Spinal cord (tissue), 10 donors: ENCODE measurements at places on chromosomes 3 and 15. TPM values are rescaled to one million over a fixed set of nuclear protein-coding genes. Genes with fewer than 3 reads are reported as not detected.

- DNase-seq, result no peak
Measured at GRCh38 chr3:53702776-53703530, 143.3 kb downstream of the CHDH start.

LDHAL6B gene
- not detected for total RNA-seq

DNAH12 gene
- 7.8 TPM for total RNA-seq

GRCh38 chr3:194178669-194179068 is 42.7 kb downstream of the HES1 start:
- DNase-seq, result no peak

GRCh38 chr3:41007399-41007798 is 191.9 kb upstream of the CTNNB1 start:
- DNase-seq, result no peak

HYAL1 gene
- 3.2 TPM for total RNA-seq

DNA sequence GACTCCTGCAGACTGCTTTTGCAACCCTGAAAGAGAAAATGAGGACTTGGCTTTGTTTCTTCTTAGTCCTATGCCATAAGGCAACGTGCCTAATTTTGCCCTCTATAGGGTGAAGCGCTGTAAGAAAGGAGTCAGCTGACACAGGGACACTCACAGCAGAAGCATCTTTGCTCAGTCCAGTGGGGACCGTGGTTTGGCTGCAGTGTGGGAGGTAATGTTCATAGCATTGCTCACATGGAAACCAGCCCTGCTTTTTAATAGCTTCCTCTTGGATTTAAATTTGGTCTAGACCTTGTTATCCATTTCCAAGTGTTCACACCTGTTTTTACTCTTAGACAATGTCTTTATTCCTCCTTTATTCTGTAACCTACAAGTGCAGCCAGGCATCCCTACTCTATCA is 1032.1 kb downstream of the NTRK3 start:
- no peak for DNase-seq

DNA sequence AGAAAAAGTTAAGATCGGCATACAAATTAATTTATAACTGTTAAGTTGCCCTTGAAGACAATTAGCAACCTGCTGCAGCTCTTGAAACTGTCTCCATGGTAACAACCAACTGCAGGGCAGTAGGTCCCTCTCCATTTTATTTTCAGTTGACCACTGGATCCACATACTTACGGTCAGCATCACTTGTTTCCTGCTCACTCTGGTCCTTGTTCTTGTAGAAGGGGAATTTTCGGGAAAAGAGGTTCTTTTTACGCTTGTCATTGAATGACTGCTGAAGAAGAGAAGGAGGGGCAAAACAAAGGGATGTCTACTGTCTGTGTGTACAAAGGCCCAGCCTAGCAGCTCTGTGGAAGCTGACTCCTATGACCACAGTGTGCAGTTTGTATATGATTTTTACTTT is 46.8 kb upstream of the MELTF start:
- no peak for DNase-seq

GRCh38 chr3:16401273-16401672 is 112.2 kb downstream of the RFTN1 start:
- no peak for DNase-seq

ROPN1 gene
- total RNA-seq, result not detected

NMB gene
- 17.0 TPM for total RNA-seq

DNA sequence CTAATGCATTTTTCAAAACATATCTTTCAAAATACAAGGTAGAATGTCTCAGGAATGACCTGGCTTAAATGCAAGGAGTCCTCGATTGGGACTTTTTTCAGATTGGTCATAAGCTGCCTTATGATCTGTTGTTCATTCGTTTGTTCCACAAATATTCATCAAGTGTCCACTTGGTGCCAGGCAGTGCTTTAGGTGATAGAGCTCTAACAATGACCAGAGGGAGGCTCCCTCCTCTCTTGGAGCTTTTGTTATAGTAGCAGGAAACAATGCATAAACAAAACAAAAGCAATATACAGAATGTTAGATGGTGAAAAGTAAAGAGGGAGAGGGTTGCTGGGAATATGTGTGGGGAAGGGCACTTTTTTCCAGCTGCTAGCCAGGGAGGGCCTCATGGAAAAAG is 156.1 kb downstream of the MCTP2 start:
- DNase-seq, result no peak

DNA sequence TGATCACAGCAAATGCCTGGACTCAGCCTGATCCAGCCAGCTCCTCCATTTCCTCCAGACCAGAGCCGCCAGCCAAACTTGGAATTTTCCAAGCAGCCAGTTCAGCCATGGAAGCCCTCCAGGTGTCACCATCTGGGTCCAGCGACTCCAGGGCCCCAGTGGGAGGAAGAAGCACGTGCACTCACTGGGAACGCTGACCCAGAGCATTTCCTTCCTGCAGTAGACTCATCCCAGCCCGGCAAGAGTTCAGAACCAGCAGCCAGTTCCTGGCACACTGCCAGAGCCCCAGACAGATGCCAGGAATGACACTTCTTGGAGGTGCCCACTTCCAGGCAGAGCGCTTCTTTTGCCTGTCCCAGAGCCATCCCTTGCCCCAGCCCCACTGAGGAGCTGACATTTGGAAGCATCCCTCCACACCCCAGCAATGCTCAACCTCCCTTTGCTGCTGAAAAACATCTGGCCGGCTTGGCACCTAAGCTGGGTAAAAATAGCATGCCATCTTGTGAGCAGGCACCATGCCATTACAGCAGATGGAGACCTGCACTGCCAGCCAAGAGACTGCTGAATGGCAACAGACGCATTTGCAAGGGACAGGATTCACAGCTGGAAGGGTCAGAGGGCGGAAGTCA is 460.3 kb upstream of the PROK2 start:
- DNase-seq, result peak; percentile 91

GRCh38 chr3:110564674-110565073 is 506.9 kb upstream of the NECTIN3 start:
- no peak for DNase-seq

- peak; percentile 97 for DNase-seq
Measured at GRCh38 chr3:44995142-44995770, 19.2 kb downstream of the EXOSC7 start.

GRCh38 chr15:67922971-67923945 is 83.4 kb upstream of the RNU6-1 start:
- no peak for DNase-seq

DNA sequence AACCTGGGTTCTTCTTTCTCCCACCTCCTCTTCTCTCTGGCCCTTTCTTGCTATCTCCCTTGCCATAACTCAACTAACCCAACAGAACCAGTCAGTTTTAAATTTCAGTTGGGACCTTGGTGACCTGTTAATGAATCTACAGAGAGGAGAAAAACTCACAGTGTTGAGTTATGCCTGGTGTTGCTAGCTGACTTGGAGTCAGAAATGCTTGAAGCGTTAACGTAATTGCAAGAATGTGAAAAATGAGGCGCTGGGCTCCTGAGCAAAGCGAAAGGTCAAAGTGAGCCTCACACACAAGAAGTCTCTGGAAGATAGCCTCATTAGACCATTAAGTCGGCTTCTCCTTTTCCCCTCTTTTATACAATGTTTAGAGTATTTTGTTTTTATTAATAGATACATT is 18.4 kb downstream of the MEIS2 start:
- no peak for DNase-seq

HIGD2B gene
- not detected for total RNA-seq

GRCh38 chr3:3627114-3627513 is 172.1 kb upstream of the LRRN1 start:
- peak; percentile 21 for DNase-seq

- DNase-seq, result no peak
Measured at GRCh38 chr15:29364426-29365078, 94.9 kb upstream of the NSMCE3 start.

DNA sequence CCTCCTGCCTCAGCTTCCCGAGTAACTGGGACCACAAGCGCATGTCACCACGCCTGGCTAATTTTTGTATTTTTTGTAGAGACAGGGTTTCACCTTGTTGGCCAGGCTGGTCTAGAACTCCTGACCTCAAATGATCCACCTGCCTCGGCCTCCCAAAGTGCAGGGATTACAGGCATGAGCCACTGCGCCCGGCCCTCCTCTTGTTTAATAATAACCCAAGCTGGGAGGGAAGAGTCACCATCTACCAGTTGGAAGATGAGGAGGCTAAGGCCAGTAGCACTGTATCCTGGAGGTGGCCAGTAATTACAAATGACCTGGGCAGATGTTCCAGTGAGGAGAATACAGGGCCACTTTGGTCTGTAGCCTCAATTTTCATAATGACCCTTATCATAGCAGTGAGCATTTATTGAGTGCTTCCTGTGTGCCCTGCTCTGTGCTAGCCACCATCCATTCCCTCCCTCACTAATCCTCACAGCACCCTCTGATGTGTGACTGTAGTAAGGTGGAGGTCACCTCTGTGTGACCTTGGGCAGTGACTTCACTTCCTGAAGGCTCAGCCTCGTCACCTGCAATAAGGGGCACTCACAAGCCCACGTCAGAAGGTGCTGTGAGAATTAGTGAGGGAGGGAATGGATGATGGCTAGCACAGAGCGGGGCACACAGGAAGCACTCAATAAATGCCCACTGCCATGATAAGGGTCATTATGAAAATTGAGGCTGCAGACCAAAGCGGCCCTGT is 64.2 kb downstream of the ABTB1 start:
- DNase-seq, result no peak

GRCh38 chr3:195869413-195870001 is 38.8 kb downstream of the TNK2 start:
- DNase-seq, result no peak

TF gene
- total RNA-seq, result 466 TPM

GRCh38 chr3:129276385-129276784 is 2.3 kb upstream of the HMCES start:
- no peak for DNase-seq

GOLGA8J gene
- total RNA-seq, result 0.39 TPM

GRCh38 chr3:187212705-187213104 is 15.4 kb downstream of the RTP1 start:
- DNase-seq, result no peak

CMTM7 gene
- 7.1 TPM for total RNA-seq

DNA sequence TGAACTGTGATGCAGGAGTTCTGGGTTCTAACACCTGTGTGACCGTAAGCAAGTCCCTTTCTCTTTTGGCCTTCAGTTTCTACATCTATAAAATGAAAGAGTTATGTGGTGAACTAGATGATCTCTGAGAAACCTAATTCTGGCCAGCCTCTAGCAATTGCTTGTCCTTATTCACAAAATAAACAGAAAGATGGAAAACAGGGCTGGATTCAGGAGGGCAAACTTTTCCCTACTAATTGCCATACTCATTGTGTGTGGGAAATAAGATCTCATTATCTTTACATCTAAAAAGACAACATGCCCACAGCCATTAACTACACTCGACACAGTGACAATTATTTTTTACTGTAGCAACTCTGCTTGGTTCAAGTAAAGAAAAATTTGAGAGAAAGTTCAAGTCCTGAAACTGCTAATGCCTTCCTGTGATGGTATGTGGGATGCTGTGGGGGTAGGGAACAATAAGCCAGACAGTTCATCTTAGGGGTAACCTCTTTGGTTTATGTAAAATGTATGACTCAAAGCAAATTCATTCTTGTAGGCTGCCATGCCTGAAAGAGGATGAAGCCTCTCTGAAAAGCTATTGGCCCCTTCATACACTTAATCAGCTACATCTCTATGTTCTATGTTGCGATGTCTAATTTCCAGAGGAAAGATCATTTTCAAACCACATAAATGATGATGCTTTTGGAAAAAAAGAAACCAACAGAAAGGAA is 177.6 kb upstream of the BCL6 start:
- no peak for DNase-seq

SLC12A1 gene
- total RNA-seq, result 1.9 TPM

GRCh38 chr3:179895330-179895729 is 141.4 kb downstream of the PEX5L start:
- DNase-seq, result no peak

- no peak for DNase-seq
Measured at GRCh38 chr3:171565481-171566058, 105.4 kb upstream of the TNIK start.

GRCh38 chr3:192851821-192852372 is 65.8 kb downstream of the MB21D2 start:
- peak; percentile 79 for DNase-seq

- no peak for DNase-seq
Measured at GRCh38 chr3:88019024-88019423, 39.8 kb downstream of the CGGBP1 start.

LRRN1 gene
- total RNA-seq, result 57.4 TPM

SRPRB gene
- 70.7 TPM for total RNA-seq

ARHGEF26 gene
- total RNA-seq, result 30.6 TPM

- DNase-seq, result no peak
Measured at GRCh38 chr3:37181756-37182155, 7.4 kb upstream of the LRRFIP2 start.

- DNase-seq, result no peak
Measured at GRCh38 chr3:159881828-159882309, 106.8 kb upstream of the IL12A start.

MORC1 gene
- 0.59 TPM for total RNA-seq

GABRB3 gene
- 28.7 TPM for total RNA-seq

TEX9 gene
- total RNA-seq, result 25.4 TPM

PRR20G gene
- not detected for total RNA-seq

DNA sequence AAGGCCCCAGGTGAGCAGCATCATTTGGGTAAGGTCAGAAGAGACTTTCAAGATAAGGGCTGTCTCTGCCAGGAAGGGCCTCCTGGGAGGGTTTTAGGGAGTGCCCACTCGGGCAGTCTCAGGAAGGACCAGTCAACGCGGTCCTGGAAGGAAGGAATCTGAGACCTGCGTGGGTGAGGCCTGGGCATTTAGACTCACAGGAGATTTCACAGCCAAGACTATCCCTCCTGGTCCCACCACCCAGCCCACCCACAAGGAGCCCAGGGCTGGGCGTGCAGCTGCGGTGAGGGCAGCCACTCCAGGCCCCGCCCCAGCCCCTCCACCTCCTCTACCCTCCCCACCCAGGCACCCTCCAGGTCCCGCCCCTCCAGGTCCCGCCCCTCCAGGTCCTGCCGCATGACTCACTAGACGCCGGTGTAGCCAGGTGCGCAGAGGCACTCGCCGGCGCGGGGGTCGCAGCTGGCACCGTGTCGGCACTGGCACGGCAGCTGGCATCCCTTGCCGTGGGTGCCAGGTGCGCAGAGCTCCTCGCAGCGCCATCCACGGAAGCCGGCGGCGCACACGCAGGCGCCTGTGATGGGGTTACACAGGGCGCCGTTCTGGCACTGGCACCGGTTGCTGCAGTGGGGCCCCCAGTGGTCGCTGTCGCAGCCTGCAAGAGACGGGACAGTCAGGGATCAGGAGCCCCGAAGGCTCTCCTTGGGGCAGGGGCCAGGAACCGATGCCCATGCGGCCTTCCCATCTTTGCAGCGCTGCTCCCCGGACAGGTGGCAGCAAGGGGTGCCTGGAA is 112.7 kb downstream of the RAB11A start:
- DNase-seq, result no peak

ACOX2 gene
- total RNA-seq, result 11.1 TPM
